ENCODE measurements at places on chromosomes 6 and 20.

- no peak for DNase-seq
These were observed 94.4 kb upstream of the PRDM1 start for GRCh38 chr6:105991561-105992314.

DNA sequence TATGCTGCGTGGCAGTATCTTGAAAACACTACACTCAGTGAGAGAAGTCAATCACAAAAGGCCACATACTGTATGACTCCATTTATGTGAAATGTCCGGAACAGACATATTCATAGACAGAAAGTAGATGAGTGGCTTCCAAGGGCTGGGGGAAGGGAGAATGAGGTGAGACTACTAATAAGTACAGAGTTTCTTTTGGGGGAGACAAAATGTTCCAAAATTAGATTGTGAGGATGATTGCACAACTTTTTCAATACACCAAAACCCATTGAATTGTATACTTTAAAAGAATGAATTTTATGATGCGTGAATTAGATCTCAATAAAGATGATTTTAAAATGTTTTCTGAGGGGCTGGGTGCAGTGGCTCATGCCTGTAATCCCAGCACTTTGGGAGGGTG lies 9.2 kb upstream of the SPO11 start:
- no peak for DNase-seq

DNA sequence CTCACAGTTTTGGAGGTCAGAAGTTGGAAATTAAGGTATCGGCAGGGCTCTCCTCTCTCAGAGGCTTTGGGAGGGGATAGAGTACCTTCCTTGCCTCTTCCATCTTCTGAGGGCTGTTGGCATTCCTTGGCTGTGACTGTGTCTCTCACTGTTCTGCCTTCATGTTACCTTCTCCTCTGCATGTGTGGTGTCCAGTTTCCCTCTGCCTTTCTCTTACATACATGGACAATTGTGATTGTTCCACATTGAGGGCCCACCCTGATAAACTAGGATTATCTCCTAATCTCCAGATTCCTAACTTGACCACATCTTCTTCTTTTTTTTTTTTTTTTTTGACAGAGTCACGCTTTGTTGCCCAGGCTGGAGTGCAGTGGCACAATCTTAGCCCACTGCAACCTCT lies 72.1 kb upstream of the SPACA1 start:
- no peak for DNase-seq

DNA sequence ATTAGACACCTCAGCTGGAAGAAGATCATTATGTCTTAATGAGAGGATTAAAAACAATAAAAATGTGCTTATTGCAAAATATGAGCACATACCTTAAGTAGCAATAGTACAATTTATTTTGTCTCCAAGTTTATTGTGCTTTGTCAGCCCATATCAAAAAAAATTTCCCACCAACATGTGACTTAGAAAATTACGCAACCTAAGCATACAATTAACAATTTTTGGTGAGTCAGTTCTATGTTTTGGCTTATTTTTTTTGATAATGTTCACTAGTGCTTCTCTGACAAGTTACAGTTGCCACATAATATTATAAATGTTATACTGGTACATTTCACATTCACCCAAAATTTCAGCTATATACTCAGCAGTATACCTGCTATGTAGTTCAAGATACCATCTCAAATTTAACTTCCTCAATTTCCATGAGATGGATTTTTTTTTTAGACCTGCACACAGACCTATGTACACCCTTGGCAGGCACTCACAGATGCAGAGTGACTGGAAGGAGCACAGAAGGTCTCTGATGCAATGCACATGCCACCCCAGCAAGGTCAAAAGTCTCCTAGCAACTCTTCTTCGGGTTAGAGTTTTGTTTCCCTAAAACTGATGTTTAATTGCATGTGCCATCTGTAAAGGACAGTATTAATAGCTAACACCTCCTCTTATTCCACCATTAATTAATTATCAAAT lies 112.4 kb downstream of the PRKN start:
- no peak for DNase-seq

GRCh38 chr6:79943133-79943532 lies 4.2 kb downstream of the ELOVL4 start:
- DNase-seq: no peak

GRCh38 chr6:52405243-52405642 lies 14.9 kb upstream of the EFHC1 start:
- no peak for DNase-seq

GRCh38 chr6:104705095-104705707 lies 154.5 kb downstream of the HACE1 start:
- no peak for DNase-seq

- DNase-seq: no peak
These were observed 26.0 kb upstream of the TAAR1 start for GRCh38 chr6:132685009-132685408.

DNA sequence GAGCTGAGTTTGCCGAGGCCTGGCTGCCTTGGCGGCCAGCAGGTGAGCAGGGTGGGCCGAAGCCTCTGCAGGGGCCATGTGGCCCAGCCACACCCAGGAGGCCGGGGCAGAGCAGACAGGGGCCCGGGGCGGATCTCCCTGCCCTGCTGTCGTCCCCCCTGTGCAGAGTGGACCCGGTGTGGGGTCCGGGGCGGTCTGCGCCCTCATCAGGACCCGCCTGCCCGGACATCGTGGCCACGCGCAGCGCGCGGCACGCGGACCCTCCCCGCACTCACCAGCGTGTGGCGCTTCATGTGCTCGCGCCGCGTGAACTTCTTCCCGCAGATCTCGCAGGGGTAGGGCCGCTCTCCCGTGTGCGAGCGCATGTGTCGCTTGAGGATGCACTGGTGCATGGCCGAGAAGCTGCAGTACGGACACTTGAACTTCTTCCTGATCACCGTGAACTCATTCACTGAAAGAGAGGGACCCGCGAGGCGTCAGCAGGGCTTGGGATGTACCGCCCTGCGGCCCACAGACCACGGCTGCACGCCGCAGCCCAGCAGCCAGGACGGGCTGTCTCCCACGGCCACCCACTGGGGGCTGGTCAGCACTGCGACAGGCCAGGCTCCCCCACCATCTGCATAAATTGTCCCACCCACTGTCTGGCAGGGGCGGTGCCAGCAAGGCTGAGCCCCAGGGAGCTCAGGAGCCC lies 13.0 kb downstream of the SLC2A4RG start:
- DNase-seq: no peak

DNA sequence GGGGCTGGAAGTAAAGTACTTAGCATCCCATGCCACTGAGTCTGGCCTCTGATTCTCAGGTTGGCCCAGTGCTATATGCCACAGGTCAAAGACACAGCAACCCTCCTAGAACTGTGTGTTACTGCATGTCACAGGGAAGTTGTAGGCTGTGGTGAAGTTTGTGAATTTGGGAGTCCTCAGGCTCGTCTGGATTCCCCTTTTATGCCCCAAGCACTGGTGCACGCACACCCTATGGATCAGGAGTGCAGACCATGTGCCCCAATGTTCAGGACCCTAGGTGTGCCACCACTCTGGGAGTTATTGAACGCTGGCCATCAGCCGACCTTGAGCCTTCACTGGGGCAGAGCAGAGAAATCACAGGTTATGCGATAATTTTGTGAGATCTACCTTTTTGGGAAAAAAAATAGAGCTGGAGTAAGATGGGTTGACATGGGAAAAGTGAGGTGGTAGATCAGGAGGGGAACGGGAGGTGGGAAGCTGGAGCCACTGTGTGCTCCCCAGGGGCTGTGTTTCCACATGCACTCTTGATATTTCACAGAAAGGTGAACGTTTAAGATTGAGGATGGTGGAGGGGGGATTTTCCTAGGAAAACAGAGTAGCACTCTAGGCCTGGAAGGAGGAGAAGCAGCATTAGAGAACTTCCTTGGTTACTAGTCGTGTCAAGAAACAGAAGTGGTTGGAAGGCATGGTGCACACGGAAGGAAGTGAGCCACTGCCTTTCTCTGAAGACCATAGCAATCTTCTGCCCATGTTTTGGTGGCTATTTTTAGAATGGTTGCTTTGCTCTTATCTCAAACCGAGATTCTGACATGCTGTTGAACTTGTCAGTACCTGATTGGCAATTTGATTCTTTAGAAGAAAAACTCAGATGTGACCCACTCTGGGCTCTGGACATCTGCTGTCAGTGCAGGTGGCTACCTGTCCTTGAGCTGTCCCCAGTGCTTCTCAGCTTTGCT lies 44.1 kb downstream of the DUSP22 start:
- no peak for DNase-seq

GRCh38 chr6:66522864-66523263 lies 815.8 kb upstream of the EYS start:
- DNase-seq: no peak

GRCh38 chr6:125485757-125486156 lies 184.0 kb upstream of the HDDC2 start:
- no peak for DNase-seq

GRCh38 chr6:62999796-63000195 lies 211.5 kb upstream of the FKBP1C start:
- no peak for DNase-seq

DNA sequence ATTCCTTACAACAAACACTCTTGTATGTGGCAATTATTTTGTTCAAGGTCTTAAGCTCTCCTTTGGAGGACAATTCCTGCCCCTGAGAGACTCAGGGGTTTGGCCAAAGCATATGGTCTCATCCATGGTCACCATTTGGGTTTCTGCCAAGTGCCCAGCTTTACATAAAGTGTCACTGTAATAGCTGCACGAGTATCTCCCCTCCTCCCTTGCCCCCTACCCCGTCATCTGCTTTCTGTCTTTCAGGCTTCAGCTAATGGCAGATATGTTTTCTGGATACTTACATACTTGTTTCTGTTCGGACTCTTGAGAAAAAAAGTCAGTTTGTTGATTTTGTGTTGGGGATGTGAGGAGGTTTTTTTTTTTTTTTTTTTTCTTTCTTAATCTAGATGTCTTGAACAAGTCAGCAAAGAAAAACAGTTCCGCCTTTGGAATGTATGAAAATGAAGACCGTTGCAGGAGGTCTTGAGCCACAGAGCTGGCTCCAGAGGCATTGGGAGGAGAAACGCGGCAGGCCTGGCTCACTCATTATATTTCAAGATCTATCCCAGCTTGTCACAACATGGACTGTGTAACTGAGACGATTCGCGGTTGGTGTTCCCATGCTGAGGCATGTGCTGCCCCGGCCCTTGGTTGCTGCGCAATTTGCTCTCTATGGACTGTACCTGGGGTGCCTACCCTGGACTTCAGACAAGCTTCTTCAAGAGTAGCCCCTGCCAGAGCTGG lies 32.6 kb upstream of the STX16 start:
- DNase-seq: no peak

GRCh38 chr6:39804466-39805065 lies 12.4 kb downstream of the DAAM2 start:
- DNase-seq: no peak

DNA sequence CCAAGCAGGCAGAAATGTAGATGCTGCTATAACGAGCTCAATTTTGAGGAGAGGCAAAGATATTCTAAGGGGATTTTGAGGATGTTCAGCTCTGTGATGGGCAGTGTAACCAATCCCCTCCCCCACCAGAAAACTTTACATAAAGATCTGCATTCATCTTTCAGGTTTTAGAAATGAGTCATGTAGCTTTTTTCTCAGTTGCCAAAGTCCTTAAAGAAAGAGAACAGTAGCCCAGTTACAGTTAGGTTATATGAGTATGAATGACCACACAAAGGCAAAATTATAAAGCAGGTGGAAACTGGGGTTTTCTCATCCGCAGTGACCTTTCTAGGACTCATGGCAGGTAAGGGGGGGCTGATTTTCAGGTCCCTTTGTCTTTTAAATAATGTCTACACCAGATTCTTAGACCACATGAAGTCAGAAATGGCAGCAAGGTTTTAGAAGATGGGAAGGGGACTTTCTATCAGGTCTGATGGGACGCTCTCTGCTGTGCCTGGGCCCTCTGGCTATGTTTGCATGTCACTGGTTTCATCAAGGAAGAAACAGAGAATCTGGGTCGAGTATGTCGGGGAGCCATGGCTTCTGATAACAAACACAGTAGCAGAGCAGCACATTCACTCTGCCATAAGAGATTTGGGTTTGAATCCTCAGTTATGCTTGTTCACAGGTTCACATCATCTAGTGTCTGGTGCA lies 94.7 kb downstream of the CLIC5 start:
- no peak for DNase-seq

DNA sequence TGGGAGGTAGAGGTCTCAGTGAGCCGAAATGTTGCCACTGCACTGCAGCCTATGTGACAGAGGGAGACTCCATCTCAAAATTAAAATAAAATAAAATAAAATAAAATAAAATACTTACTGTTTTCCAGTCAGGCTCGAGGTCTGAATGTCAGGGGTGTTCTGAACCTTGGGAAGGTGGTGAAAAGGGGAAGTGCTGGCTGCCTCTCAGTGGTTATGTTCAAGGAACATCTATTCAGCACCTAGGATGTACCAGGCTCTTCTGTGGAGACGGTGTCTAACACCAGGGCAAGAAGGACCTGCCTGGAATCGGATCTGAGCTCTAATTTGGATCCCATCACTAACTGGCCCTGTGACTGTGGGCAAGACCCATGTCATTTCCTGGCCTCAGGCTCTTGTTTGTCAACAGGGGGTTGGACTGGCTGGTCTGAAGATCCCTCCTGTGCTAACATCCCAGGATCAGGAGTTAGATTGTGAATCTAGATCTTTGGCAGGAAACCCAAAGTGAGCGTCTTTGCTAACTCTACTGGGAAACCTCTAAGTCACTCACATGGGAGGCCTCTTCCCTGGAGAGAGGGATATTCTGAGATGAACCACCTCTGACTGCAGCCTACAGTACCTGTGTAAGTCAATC lies 63.4 kb upstream of the SIRPG start:
- DNase-seq: no peak

DNA sequence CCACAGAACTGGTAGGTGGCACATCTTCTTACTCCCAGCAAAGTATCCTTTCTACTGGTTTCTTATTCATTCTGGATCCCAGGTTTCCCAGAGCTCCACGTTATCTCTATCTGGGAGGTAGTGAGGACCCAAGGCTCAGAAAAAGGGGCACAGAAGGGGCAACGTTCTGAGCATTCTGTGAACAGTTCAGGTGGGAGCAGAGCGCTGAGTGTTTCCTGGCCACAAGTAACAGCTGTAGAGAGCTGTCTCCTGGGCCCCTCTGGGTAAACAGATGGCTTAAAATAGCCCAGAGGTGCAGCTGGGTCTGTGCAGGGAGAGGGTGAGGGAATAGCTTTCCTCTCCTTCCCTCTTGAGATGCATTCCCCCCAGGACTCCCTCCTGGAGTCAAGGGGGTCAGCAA lies 2.1 kb downstream of the APOBEC2 start:
- peak; percentile 52 for DNase-seq

GRCh38 chr6:136744889-136745288 lies 47.4 kb downstream of the MAP3K5 start:
- DNase-seq: no peak

GRCh38 chr6:108795122-108795521 lies 53.1 kb upstream of the ARMC2 start:
- no peak for DNase-seq

- no peak for DNase-seq
These were observed 117.4 kb upstream of the HDGFL1 start for GRCh38 chr6:22451962-22452361.

DNA sequence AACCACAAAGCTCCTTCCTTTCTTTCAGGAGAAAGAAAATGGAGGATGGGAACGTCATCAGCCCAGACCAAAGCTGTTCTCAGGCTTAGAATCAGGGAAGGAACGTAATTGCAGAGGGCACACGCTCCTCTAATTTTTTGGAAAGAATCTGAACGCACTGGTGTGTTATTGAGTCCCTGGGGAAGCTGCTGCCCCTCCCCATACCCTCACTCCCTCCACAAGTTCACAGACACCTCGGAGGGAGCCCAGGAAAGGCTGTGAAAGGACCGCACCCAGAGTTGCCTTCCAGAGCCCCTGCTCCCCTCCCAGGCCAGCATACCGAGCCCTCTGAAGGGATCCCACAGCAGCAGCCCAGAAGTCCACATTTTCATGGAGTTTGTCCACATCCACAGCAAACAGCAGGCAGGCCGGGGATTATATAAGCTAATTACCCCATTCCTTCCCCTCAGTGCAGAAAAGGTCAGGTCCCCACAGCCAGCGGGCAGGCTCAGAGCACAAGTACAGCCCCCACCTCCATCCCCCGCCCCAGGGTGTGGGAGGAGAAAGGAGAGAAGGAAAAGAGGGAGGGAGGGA lies 53.7 kb downstream of the ANKRD60 start:
- DNase-seq: no peak

Measured in SHP77 treated with DMSO at 0.1 percent for 48 hours (cell line).